T-helper 2 cell treated with Interferon-gamma antibody and Interleukin-4, amounts not matched to agents 5 μg/mL and 100 μg/mL, for 36 hours (primary cell): ENCODE measurements at places on chromosomes 6 and 20.
A peak's percentile ranks its signal among the peaks of the same experiment; 100 is the strongest.

DNA sequence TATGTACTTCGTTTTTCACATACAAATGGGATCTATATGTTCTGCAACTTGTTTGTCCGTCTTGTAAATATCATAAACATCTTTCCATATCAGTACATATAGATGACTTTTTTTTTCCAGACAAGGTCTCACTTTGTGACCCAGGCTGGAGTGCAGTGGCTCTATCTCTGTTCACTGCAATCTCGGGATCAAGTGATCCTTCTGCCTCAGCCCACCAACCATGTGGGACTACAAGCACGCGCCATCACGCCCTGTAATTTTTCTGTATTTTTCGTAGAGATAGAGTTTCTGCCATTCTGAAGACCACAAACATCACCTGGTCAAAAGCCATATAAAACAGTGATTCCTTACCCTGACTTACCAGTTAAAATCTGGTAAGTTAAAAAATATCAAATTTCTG, 37.7 kb upstream of the SYNCRIP start:
- peaks cover 43% of the 10 kb centered on the region for H3K36me3 ChIP-seq
- H3K4me1 ChIP-seq, result peaks cover 31% of the 10 kb centered on the region
- no peak overlapping the region for H3K27ac ChIP-seq
- peak overlapping the region; percentile 99 for H3K4me3 ChIP-seq

- no peaks in the 10 kb centered on the region for H3K36me3 ChIP-seq
- H3K27me3 ChIP-seq, result peaks cover 29% of the 10 kb centered on the region
- no peak overlapping the region for H3K27ac ChIP-seq
- no peak overlapping the region for H3K4me3 ChIP-seq
- no peak for DNase-seq
- peaks cover 2% of the 10 kb centered on the region for H3K4me1 ChIP-seq
Measured at GRCh38 chr6:166636934-166637333, 9.9 kb upstream of the RPS6KA2 start.

GRCh38 chr20:35568645-35569044, 26.8 kb downstream of the ERGIC3 start:
- no peak for DNase-seq
- no peaks in the 10 kb centered on the region for H3K4me1 ChIP-seq
- H3K27me3 ChIP-seq, result peaks cover 6% of the 10 kb centered on the region
- H3K36me3 ChIP-seq, result peaks cover 3% of the 10 kb centered on the region
- no peak overlapping the region for H3K4me3 ChIP-seq

DNA sequence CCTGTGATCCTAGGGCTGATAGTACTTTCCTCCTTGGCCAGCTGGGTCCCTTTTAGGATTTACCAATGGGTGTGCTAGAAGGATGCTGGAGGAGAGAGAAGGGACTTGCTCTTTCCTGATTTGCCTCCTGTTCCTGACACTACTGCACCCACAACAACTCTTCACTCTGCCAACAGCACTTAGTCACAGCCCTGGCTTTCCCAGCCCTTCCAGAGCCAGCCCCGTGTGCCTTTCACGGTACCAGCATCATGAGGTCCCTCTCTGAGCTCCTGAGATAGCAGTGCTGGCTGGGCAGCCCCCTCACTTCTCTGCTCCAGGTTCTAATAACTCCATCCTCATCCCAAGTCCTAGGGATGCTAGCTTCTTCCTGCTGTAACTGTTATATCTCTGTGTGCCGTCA, 80.9 kb downstream of the DNAH8 start:
- DNase-seq, result no peak
- H3K4me1 ChIP-seq, result no peaks in the 10 kb centered on the region
- H3K4me3 ChIP-seq, result no peak overlapping the region
- no peak overlapping the region for H3K27ac ChIP-seq
- no peaks in the 10 kb centered on the region for H3K36me3 ChIP-seq
- H3K27me3 ChIP-seq, result peaks cover 33% of the 10 kb centered on the region

- peaks cover 26% of the 10 kb centered on the region for H3K4me1 ChIP-seq
- DNase-seq, result no peak
- H3K36me3 ChIP-seq, result no peaks in the 10 kb centered on the region
- no peak overlapping the region for H3K4me3 ChIP-seq
- H3K27ac ChIP-seq, result no peak overlapping the region
Measured at GRCh38 chr6:37218511-37218910, 39.1 kb upstream of the TBC1D22B start.

GRCh38 chr6:13288969-13289391, 39.4 kb downstream of the TBC1D7 start:
- no peaks in the 10 kb centered on the region for H3K27me3 ChIP-seq
- H3K4me1 ChIP-seq, result no peaks in the 10 kb centered on the region
- no peak overlapping the region for H3K4me3 ChIP-seq
- peaks cover 53% of the 10 kb centered on the region for H3K36me3 ChIP-seq
- DNase-seq, result no peak

DNA sequence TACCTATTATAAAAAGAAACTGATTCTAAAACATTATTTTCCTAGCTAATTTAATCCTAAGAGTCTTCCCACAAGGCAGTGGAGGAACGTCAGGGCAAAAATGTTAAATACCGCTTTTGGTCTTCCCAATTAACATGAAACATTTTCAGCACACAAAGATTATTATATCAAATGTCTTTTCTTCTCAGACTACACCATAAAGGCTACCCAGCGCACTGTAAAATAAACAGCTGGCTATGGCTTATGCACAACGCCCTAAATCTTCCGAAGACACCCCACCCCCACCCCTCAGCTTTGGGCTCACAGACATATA, 1.0 kb downstream of the NUDT3 start:
- H3K4me3 ChIP-seq, result no peak overlapping the region
- peaks cover under 1% of the 10 kb centered on the region for H3K36me3 ChIP-seq
- no peak overlapping the region for H3K27ac ChIP-seq
- peaks cover 13% of the 10 kb centered on the region for H3K4me1 ChIP-seq
- H3K27me3 ChIP-seq, result no peaks in the 10 kb centered on the region

GRCh38 chr6:132780770-132781371, 17.6 kb downstream of the SLC18B1 start:
- peaks cover 5% of the 10 kb centered on the region for H3K36me3 ChIP-seq
- H3K27ac ChIP-seq, result no peak overlapping the region
- no peak overlapping the region for H3K4me3 ChIP-seq
- no peaks in the 10 kb centered on the region for H3K4me1 ChIP-seq

DNA sequence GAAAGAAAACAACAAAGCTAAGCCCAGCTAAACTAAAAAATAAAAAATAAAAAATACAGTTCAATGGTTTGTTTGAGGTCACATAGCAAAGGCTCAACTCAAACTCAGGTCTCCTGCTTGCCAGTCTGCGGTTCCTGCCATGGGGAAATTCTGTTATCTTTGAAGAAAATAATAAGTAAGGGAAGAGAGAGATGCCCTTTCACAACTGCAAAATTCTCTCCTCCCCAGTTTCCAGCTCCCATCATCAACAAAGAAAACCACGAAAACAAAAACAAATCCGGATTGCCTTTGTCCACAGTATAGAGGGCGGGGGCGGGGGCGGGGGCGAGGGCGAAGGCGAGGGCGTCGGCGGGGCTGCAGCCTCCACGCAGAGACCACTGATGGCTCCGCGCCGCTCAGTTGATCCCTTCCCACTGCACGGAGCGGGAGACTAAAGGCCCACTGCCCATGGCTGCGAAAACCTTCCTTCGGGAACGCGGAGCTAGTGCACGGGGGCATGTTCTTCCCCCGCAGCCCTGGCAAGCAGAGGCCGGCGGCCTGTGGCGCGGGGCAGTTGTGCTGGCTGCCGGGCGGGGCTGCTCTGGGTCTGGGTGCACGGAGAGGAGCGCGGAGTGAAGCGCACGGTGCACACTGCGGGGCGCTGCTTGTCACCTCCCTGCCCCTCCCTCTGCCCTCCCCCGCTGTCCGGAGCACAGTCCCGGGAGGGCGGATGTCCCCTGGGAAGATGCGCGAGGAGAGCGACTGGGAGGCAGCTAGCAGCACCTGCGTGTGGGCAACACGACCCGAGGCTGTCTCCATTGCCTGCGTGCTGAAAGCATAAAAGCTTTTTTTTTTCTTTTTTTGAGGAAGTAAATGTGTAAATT, 54.1 kb upstream of the TPD52L1 start:
- H3K27me3 ChIP-seq, result peaks cover 31% of the 10 kb centered on the region
- no peak overlapping the region for H3K27ac ChIP-seq
- no peak for DNase-seq
- H3K4me1 ChIP-seq, result peaks cover 4% of the 10 kb centered on the region

- peaks cover 8% of the 10 kb centered on the region for H3K27me3 ChIP-seq
- H3K27ac ChIP-seq, result no peak overlapping the region
- H3K36me3 ChIP-seq, result no peaks in the 10 kb centered on the region
- no peak for DNase-seq
Measured at GRCh38 chr6:170416959-170417606, 110.5 kb downstream of the FAM120B start.

DNA sequence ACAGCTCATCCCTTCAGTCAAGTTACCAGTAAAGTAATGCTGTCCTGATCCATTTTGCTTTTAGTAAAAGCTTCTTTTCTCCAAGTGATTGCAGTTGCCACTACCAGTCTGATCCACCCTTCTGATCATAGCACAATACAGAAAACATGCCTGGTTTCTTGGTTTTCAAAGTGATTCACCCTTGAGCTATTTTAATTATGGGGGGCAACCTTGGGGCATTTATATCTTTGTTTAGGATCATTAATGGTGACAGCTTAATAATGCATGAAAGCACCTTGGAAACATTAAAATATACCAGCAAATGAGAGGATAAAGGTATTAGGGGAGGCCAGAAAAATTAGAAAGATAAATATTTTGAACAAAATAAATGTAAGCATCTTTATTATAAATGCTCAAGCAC, 38.4 kb downstream of the LRRC1 start:
- no peaks in the 10 kb centered on the region for H3K36me3 ChIP-seq
- peaks cover 3% of the 10 kb centered on the region for H3K27me3 ChIP-seq
- H3K27ac ChIP-seq, result no peak overlapping the region

DNA sequence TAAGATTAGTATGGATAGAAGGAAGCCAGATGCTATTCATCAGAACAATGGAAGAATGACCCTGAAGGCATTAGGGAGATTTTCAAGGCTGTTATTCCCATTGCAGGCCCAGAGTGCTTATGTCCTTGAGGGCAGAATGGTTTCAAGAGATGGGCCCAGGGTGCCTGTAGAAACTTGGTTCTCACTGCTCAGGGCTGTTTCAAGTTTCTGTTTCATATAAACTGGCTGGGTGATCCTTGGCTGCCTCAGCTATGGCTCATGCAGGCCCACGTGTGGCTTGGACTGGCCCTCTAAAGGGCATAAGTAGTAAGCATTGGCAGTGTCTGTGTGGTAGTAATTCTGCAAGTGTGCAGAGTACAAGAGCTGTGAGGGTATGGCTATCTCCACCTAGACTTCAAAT, 540.9 kb upstream of the MAN1A1 start:
- H3K27ac ChIP-seq, result no peak overlapping the region
- no peak for DNase-seq

- H3K27ac ChIP-seq, result no peak overlapping the region
- H3K4me3 ChIP-seq, result no peak overlapping the region
- no peaks in the 10 kb centered on the region for H3K36me3 ChIP-seq
- H3K27me3 ChIP-seq, result no peaks in the 10 kb centered on the region
Measured at GRCh38 chr20:31894980-31895675, 24.7 kb downstream of the TTLL9 start.

GRCh38 chr6:78700991-78701390, 166.4 kb upstream of the IRAK1BP1 start:
- no peaks in the 10 kb centered on the region for H3K27me3 ChIP-seq
- H3K27ac ChIP-seq, result no peak overlapping the region
- H3K4me3 ChIP-seq, result no peak overlapping the region

DNA sequence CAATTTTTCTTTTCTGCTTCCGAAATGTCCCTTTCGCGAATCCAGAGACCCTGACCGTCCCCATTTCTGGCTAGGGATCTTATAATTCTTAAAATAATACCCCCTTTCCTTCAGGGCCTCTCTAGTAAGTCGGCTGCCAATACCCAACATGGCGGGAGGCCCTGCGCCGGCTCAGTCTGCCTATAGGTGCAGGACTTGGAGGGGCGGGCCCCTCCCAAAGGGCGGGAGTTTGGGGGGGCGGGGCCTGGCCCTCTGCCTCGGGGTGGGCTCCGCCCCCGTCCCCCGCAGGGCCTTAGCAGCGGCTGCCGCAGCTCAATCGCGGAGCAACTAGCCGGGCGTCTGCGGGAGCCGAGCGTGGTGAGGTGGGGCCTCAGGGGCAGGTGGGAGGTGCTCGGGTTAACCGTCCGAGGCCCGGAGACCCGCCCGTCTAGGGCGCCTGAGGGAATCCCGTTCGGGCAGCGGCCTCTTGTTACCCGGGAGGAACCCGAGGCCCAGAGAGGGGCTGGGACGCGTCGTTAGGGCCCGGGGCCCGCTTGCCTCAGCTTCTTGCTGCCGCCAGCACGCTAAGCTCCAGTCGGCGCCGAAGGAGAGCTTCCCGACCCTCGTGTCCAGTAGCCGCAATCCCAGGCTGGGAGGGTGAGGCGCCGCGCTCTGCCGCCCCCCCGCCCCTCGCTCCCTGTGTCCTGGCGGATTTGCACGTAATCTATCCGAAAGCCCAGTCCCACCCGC, at the start of gene CEP250:
CEP250 (plus strand) TSS at position 718 of the 729 bp plus-strand sequence. CDS start 6,770 bp downstream, outside the sequence.
- peak; percentile 91 for DNase-seq
- no peaks in the 10 kb centered on the region for H3K27me3 ChIP-seq
- H3K27ac ChIP-seq, result peak within 1 kb of the TSS; percentile 98
- no peaks in the 10 kb centered on the region for H3K36me3 ChIP-seq
- H3K4me3 ChIP-seq, result peak within 1 kb of the TSS; percentile 91

GRCh38 chr20:61613917-61614705, 362.1 kb downstream of the CDH4 start:
- no peak overlapping the region for H3K4me3 ChIP-seq
- H3K4me1 ChIP-seq, result no peaks in the 10 kb centered on the region
- no peaks in the 10 kb centered on the region for H3K27me3 ChIP-seq
- no peaks in the 10 kb centered on the region for H3K36me3 ChIP-seq

- peaks cover 18% of the 10 kb centered on the region for H3K27me3 ChIP-seq
- H3K27ac ChIP-seq, result no peak overlapping the region
- no peak overlapping the region for H3K4me3 ChIP-seq
- no peaks in the 10 kb centered on the region for H3K4me1 ChIP-seq
Measured at GRCh38 chr20:57535297-57535696, 10.4 kb upstream of the CTCFL start.

GRCh38 chr6:79544299-79544927, 7.2 kb upstream of the LCA5 start:
- DNase-seq, result no peak
- no peak overlapping the region for H3K4me3 ChIP-seq
- no peaks in the 10 kb centered on the region for H3K36me3 ChIP-seq
- H3K4me1 ChIP-seq, result peaks cover 4% of the 10 kb centered on the region
- no peak overlapping the region for H3K27ac ChIP-seq
- no peaks in the 10 kb centered on the region for H3K27me3 ChIP-seq

DNA sequence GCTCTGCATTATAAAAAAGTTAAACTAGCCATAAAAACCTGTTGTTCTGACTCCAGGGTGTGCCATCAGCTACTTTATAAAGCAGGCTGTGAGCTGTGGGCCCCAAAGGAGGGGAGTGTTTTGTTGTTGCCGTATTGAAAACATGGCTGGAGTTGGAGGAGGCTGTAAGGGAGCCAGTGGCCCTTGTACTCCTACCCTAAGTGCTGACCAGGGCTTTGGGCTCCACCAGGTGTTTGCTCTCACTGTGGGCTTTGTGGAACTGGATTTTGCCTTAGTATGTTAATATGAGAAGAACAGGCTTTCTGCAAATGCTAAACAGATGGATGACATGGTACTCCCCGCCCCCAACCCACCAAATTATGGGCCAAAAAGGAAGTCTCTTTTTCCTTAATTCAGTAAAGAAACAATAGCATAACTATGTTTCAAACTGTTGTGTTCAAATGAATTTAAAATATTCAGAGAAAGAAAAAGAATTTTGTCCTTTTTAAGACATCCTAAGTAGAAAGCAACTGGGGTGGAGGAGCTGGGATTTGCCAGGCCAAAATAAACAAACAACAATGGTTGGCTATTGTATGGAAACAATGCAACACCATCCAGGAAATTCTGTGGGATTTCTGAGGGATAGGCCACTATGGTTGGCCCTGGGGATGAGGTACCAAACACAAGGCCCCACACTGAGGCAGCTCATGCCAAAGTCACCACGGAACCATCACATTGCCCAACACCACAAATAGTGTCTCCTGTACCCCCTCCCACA, 63.3 kb downstream of the PLCG1 start:
- H3K27me3 ChIP-seq, result no peaks in the 10 kb centered on the region
- DNase-seq, result no peak
- peaks cover 22% of the 10 kb centered on the region for H3K36me3 ChIP-seq
- no peak overlapping the region for H3K4me3 ChIP-seq
